ENCODE measurements at places on chromosomes 3 and 15.

DNA sequence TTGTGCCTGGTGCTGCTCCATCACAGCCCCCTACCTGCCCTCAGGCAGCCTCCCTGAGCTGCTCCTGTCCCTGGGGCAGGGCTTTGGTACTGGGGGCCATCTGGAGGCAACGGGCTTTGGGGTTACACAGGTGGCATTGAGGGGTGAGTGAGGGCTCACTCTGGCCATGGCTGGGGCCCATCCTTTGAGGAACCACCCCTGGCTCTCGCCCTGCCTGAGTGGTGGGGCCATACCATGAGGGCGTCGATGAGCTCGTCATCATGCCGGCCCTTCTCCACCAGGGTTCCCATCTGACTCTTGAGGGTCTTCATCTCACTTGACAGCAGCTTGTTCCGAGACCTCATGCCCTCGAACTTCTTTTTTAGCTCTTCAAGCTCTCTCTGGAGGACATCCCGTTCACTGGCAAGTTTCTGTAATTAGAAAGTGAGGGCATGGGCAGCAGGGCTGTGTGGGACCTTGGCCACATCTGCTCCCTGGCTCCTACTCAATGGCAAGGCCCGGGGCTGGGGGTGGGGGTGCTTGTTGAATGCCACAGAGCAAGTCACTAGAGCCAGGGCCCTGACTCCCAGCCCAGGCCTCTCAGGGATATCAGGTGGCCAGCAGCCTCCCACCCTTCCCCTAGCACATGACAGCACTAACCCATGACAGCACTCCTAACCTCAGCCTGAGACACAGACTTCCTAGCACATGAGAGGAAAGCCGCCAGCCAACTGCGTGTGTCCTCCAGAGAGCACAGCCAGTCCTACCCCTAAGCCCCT, 33.5 kb downstream of the CCDC13 start:
- no peak for DNase-seq

DNA sequence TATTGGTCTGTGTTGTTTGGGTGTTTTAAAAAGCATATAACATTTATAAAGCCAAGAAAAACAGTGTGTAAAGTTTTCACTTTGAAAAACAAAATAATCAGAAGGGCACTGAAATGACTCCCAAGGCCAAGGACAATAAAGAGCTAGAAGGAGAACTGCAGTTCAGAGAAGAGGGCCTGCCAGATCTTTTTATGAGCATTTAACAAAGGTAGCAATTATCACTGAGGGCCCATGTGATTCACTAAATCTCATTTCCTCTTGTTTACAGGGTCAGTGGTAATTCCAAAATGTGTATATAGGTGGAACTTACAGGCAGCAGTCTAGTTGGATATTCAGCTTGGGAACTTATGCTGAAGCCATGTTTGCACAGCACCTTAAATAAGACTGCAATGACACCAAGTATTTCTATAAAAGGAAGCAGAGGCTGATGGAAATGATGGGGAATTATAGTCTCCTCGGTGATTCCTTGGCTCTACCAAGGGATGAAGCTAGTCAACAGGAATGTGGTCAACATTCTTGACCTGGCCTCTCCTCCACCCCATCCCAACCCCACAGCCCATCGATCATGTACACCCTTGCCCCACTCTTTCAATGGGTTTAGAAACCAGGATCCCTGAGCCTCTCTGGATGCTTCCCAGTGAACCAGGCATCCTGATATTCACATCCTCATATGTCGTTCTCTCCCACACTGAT, 54.4 kb upstream of the THUMPD3 start:
- DNase-seq, result no peak

DNA sequence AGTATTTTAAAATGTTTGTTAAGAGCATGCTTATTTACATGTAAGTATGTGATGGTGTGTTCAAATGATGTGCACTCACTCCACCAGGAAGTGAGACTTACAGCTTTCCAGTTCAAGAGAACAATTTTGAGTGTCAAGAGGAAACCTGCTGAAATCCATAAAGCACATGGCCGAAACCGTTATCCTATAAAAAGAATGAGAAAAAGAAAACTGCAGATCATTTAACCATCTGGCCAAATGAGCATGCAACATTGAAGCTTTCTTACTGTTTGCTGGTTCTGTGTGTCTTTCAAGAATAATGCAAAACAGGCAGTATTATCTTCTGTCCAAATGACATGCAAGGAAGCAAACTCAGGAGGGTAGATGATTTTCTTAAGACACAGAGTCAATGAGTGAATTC, 26.3 kb downstream of the GABRR3 start:
- no peak for DNase-seq

- no peak for DNase-seq
These were observed 32.0 kb downstream of the RNF168 start for GRCh38 chr3:196471551-196471950.

DNA sequence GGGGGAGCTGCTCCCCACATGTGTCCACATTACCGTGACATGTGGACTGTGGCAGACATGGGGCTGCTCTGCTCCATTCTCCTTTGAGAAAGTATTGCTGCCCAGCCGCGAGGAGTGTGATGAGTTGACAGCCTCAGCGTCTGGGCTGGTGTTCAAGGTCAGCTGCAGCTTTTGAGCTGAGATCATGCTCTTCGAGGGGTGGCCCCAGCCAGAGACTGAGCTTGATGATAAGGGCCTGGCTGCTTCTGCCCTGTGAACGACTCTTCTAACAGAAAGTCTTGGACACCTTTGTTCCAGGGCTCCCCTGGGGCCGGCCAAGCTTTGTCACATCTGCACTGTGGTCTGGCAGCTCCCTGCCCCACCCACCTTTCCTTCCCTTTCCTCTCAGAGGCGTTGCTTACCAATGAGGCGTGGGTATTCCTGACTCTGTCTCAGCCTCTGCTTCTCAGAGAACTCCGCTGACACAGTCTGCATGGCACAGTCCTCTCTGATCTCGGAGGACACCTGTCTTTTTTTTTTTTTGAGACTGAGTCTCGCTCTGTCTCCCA, 86.6 kb downstream of the CHRD start:
- no peak for DNase-seq

GRCh38 chr3:117603097-117603496, 893.5 kb downstream of the TUSC7 start:
- DNase-seq, result no peak

- DNase-seq, result no peak
These were observed 26.3 kb upstream of the AVEN start for GRCh38 chr15:34065261-34065660.

DNA sequence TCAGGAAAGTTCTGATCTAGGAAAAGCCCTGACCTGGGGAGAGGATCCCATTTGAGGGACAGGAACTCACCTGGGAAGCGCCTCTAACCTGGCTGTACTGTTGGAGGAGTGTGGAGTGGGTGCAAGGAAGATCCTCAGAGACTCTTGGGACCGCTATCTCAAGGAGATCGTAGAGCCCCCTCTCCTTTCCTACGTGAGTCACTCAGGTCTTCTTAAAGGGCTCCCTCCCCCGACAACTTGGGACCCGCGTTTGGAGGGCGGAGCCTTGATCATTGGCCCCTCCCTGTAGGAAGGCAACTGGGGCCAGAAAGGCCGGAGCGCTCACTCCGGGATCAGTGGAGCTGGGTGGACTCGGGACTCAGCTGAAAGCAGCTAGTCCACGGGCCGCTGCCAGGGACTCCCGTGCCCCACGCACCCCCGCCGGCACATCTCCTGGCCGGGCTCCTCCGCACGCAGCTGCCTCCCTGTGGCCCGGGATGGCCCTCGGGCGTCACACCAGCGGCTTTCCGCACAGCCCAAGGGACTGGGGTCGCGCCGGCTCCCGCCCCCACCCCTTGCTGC, 520 bp downstream of the SLC26A6 start:
- no peak for DNase-seq

GRCh38 chr3:190258634-190259033, 63.6 kb downstream of the CLDN1 start:
- DNase-seq, result no peak

GRCh38 chr3:153626158-153626557, 464.1 kb downstream of the RAP2B start:
- no peak for DNase-seq

GRCh38 chr3:50620420-50620819, 3.5 kb downstream of the MAPKAPK3 start:
- DNase-seq, result no peak

GRCh38 chr3:168116279-168116678, 20.6 kb upstream of the GOLIM4 start:
- no peak for DNase-seq

- DNase-seq, result no peak
These were observed 39.1 kb upstream of the PHLDB2 start for GRCh38 chr3:111819927-111820326.

DNA sequence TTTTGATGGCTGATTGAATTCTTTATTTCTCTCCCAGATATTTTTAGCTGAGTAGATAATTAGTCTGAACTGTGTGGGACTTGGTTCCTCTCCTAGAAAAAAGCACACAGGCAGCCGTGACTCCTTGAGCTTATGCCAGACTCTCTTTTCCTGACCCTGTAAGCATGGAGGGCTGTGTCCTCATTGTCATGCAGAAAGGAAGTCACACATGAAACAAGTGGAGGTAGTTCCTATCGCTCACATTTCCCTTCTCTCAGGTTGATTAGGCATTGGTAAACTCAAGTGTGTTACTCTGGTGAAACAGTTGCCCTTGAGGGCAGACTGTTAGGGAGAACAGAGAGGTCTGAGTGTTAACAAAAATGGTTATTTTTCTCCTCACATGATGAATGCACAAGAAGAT, 6.3 kb upstream of the RTP4 start:
- DNase-seq, result no peak

- DNase-seq, result no peak
These were observed 1.1 kb downstream of the MRPL47 start for GRCh38 chr3:179603321-179603720.

DNA sequence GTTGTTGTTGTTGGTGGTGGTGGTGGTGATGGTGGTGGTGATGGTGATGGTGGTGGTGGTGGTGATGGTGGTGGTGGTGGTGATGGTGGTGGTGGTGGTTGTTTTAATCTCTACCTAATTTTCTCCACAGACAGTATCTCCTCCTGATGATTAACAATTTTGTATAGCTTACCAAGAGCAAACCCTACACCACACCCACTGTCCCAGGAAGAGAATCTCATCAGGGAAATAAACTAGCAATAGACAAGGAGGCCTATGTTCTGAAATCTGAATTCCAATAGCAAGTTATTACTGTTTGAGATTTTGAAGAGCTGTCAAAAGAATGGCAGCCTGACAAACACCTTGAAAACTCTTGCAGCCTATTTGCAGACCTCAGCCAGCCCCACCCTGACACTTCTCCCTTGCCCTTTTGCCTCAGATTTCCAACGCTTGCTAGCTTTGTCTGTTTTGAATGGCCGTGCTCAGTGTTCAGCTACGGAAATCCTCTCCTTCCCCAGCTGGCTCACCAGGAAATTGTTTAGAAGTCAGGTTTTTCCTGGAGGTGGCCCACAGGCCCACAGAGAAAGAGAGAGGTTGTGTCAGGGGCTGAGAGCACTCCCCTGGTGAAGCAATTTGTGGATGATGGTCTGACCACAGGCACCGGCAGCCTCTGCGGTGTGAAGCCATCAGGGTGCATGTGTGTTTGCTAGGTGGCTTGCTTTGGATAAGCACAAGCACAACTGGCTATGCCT, 101.6 kb downstream of the MAGI1 start:
- no peak for DNase-seq

GRCh38 chr3:165753560-165753959, 83.7 kb downstream of the BCHE start:
- DNase-seq, result no peak

- no peak for DNase-seq
These were observed 128.8 kb downstream of the MITF start for GRCh38 chr3:69867941-69868505.
